ENCODE measurements at places on chromosomes 2 and 18.
A peak's percentile ranks its signal among the peaks of the same experiment; 100 is the strongest.

- no peak for DNase-seq
Observed at GRCh38 chr18:44048435-44048834, 632.3 kb upstream of the SETBP1 start.

DNA sequence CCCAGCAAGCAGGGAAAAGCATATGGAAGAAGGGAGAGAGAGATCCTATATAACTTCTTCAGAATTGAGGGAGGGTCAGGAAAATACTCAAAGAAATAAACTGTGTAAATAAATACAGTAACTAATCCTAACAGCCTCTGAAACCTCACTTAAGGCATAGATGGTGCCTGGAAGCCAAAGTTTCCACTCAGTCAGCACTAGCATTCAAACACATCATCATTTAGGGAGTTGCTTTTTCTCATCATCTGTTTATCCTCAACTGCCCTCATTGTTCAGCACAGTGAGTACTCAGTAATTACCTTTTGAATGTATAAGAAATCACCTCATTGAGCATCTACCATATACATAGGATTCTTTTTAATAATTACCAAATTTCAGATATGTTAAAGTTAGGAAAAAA, 262.9 kb downstream of the C1D start:
- no peak for DNase-seq

DNA sequence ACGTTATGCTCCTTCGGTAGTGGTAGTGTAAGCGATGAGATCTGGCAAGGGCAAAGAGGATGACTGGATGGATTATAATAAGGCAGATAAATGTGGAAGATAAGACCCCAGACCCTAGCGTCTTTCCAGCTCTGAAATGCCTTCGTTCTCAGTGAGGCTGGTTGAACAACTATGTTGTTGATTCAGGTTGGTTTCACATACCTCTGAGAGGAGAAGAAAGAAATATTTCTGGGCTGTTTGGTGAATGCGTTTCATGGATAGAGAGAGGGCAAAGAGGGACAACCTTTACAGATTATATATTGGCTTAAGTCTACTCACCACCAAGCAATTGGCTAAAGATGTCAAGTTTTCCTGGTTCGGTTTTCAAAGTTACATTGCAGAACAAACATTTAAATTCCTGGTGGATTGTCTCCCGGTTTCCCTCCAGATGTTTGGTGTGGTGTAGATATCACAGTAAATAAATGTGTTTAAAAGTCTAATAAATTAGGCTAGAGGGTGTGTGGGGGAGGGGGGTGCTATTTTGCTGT, 190.1 kb upstream of the GLI2 start:
- DNase-seq: no peak

- DNase-seq: no peak
Observed at GRCh38 chr18:51149670-51150069, 47.8 kb downstream of the MEX3C start.

DNA sequence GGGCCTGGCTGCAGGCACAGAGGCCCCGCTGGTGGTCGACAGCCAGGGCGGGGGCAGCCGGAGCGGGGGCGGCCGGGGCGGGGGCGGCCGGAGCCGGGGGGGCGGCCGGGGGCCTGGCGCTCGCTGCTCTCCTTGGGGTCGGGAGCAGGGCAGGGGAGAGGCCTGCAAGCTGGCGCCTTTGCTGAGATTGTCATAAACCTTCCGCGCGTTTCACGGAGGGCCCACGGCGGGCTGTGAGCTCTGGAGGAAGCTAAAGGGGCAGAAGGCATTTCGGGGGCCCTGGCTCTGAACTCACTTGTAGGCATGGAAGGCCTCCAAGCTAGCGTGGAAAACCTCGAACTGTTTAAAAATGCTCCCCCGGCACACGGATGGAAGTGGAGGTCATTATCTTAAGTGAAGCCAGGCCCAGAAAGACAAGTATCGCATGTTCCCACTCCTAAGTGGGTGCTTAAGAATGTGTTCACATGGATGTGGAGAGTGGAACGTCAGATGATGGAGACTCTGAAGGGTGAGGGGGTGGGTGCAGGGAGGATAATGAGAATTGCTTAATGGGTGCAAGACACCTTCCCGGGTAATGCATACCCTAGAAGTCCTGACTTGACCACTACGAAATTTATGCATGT, 629 bp downstream of the PRELID3A start:
- peak; percentile 6 for DNase-seq

- DNase-seq: no peak
Observed at GRCh38 chr2:180077295-180077906, 70.3 kb upstream of the CWC22 start.

GRCh38 chr2:193331676-193332075, 1136.9 kb upstream of the TMEFF2 start:
- no peak for DNase-seq

DNA sequence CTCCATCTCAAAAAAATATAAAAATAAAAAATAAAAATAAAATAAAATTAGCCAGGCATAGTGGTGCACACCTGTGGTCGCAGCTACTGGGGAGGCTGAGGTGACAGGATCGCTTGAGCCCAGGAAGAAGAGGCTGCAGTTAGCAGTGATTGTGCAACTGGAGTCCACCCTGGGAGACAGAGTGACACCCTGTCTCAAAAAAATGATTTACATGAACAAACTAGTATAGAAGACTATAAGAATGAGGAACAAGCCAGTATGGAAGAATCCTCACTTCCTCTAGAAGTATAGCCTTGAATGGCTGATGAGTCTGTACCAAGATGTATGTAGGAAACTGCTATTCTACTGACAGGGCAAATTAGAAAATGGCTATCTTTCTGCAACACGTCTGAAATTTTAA, 10.9 kb downstream of the YES1 start:
- no peak for DNase-seq

GRCh38 chr2:29160184-29160583, 45.0 kb downstream of the CLIP4 start:
- DNase-seq: no peak

- DNase-seq: no peak
Observed at GRCh38 chr2:137930146-137930545, 34.1 kb upstream of the HNMT start.

- no peak for DNase-seq
Observed at GRCh38 chr2:227706859-227707258, 11.0 kb downstream of the SLC19A3 start.

DNA sequence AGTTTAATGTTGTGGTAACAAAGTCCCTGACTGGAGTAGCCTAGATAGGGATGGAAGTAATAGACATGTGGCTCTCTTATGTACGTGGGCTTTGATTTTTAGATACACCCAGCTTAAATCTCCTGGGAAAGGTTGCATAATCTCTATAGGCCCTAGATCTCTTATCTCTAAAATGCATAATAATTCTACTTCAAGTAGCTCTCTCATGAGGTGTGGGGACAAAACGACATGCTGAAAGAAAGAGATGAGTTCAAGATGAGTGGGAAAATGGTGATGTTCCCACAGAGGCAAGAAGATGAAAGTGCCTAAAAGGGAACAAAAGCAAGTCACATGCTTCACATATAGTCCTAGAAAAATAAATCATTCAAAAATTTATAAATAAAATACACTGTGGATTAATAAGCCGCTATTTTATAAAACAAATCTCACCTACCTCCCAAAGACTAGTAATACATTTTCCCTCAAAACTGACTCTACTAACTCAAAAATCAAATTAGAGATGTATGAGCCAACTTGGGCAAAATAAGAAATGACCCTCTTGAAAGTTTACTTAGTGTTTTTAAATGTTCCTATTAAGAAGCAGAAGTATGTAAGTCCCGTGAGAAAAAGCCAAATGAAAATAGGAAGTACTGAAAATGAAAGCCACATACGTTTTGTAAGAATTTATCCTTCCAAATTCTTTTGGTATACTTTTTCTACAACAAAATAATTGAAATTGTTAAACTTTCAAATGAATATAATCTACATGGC, 148.2 kb upstream of the ITGA4 start:
- DNase-seq: no peak

- no peak for DNase-seq
Observed at GRCh38 chr2:38394903-38395341, 17.8 kb upstream of the ATL2 start.

GRCh38 chr2:55519938-55520885, 694 bp downstream of the CFAP36 start:
- peak; percentile 52 for DNase-seq

DNA sequence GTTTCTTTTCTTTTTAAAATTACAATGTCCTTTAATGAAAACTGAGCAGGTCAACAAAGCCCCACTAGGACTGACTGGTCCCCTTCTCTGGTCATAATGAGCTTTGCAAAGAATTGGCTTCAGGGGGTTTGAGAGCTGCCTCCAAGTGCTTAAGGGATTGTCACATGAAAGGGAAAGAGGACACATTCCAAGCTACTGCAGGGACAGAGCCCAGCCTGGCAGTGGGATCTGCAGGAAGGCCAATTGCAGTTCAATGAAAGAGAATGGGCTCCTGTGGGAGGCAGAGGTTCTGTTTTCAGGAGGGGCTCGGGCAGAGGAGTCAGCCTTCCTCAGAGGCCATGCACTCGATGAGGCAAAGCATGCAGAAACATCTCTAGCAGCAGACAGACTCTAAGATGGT, 84.1 kb upstream of the ACKR3 start:
- DNase-seq: no peak

- no peak for DNase-seq
Observed at GRCh38 chr2:239602290-239603282, 201.8 kb upstream of the HDAC4 start.

DNA sequence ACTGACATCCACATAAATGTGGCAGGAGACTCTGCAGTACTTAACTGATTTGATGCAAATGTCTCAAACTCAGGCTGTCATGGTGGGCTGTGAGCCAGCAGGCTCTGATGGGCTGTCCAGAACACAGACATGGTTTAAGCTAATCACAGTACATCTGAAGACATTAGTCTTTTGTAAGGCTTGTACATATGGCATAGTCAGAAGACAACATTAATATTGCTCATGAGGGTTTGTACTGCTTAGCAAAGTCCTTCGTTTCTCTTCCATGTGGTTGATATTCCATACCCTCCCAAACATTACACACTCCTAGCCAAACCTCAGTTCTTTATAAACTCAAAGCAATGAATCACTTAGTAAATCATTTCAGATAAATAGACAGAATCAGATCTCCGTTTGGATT, 330.6 kb downstream of the RND3 start:
- DNase-seq: no peak

DNA sequence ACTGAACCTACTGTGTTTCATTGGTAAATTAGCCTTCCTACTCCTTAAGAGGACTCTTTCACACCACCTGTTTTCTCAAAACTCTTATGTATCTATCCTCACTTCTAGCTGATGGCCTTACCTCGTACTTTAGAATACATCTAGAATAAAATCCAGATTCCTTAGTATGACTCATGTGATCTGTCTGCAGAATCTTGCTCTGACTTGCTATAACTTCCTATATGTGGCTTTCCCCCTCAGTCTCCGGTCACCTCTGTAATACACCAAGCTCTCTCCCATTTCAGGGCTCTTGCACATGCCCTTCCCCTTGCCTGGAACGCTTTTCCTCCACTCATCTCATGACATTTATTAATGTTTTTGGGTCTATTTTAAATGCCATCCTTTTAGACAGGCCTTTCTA, 95.6 kb upstream of the LHCGR start:
- DNase-seq: no peak

DNA sequence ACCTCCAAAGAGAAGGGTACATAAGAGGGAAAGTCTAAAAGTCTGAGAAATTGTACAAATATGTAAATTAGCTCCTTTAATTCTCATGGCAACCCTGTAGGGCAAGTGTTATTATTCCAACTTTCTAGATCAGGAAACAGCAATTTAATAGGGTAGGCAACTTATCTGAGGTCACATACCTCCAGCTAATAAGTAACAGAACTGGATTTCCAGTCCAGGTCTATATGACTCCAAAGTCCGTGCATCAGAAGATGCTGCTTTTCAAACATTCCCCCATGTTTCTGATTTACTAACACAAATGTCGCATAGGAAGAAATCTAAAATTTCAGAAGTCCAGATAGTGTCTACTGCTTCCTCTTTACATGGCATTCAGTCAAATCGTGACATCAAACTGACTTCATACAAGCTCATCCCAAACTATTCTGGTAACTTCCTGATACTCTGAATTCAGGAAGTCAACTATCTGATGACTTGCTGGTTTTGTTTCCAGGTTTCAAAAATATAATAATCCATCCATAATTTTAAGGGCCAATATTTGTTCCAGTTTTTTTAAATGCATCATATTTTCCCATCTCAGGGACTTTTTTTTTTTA, 419.3 kb upstream of the ACVR2A start:
- DNase-seq: no peak

GRCh38 chr2:204753841-204754240, 208.6 kb downstream of the PARD3B start:
- no peak for DNase-seq

DNA sequence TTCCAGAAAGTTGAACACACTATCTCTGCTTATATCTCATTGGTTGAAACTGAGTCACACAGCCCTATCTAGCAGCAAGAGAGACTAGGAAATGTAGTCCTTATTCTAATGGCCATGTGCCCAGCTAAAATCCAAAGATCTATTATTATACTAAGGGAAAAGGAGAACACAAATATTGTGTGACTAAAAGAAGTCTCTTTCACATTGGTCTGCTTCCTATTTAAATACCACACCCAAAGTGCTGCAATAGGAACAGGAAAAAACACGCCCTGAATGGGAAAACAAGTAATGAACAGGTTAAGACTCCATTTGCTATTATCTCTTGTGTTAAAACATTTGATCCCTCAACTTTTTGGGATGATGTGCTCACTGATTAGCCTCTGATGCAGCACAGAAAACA, 86.8 kb upstream of the BARD1 start:
- DNase-seq: no peak

GRCh38 chr2:77310416-77310815, 211.8 kb downstream of the LRRTM4 start:
- DNase-seq: no peak

GRCh38 chr18:6255116-6255705, 159.5 kb downstream of the L3MBTL4 start:
- no peak for DNase-seq

DNA sequence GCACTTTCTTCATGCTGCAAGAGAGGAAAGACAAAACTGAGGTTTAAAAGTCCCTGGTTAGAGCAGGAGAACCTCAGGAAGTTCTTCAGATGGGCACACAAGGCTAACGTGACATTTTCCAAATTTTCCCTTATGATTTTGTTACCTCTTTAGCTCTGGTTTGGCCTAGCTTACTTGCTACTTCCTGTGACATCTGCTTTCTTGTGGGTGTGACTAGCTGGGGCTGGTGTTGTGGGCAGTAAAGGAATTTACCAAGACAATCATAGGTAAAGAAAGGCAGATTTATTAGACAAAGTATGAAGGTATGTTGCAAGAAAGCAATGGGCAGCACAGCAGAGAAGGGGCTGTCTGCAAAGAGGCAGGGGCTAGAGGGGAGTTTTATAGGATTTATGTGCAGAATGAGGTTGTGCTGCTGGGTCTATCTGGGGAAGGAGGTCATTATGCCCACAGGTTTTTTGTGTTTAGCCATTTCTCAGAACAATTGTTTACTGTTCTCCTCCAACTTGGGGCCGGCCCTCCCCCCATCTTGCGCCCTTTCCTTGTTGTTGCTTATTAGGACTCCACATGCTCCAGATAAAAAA, 6.7 kb upstream of the TNP1 start:
- DNase-seq: no peak

DNA sequence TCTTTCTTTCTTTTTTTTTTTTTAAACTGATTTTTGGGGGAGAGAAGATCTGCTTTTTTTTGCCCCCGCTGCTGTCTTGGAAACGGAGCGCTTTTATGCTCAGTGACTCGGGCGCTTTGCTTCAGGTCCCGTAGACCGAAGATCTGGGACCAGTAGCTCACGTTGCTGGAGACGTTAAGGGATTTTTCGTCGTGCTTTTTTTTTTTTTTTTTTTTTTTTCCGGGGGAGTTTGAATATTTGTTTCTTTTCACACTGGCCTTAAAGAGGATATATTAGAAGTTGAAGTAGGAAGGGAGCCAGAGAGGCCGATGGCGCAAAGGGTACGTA, 587 bp downstream of the MEIS1 start:
- no peak for DNase-seq

GRCh38 chr2:138028538-138028937, 64.3 kb downstream of the HNMT start:
- DNase-seq: no peak
